Left lobe of liver (tissue), 2 donors: ENCODE measurements at places on chromosomes 1 and 21.

- no peak for DNase-seq
These were observed 113.1 kb downstream of the FGGY start for GRCh38 chr1:59409986-59410385.

DNA sequence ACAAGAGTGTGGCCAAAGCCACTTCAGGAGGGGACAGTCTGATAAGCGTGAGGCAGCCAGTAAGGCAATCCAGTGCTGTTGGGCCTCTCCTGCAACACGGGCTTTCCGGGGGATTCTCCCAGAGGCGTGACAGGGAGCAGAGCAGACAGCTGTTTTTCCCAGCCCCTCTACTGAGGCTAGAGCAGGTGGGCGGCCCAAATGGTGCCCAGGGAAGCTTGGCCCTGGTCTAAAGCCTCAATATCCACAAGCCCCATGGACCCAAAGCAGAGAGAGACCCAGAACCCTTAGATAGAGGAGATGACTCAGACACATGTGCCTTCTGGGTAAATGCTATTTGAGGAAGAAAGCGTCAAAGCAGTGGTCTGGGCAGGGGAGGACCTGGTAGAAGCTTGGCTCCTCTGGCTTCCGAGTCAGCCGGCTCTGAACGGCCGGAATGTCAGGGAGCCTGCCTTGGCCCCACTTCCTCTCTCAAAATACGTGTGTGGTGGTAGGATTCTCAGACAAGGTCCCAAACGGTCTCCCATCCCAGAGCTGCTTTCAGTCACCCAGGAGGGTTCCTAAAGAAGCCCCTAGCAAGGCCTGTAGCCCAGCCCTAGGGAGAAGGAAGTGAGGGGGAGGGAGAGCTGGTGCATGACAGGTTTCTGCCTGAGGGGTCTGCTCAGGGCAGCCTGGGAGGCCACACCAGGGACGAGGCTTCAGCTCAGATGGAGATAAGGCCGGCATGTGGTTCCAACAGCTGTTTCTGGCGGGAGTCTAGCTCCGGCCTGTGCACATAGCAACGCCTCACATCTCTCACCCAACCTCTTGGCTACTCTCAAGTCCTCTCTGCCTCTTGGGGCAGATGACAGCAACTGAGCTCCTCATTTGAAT is 28.8 kb downstream of the PIK3C2B start:
- no peak for DNase-seq

GRCh38 chr1:234778221-234779159 is 168.5 kb upstream of the IRF2BP2 start:
- DNase-seq = no peak

DNA sequence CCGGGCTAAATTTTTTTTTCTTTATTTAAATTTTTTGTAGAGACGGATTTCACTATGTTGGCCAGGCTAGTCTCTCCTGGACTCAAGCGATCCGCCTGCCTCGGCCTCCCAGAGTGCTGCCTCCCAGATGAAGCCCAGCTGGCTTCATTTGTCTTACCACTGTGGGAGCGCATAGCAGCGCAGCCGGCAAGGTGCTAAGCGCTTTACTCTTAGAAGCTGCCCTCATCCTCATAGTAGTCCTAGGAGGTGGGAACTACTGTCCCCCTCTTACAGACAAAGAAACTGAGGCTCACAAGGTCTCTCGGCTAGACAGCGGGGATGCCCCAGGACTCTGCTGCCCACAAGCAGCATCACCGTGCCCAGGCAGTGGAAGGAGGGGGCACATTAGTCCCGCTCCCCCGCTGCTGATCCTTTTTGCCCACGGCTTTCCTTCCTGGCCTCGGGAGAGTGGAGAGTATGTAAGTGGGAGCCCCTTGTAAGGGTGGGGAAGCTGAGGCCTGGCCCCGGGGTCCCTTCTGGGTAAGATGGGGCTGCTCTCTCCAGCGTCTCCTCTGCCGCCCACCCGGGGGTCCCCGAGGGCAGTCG is 726 bp downstream of the TMEM54 start:
- DNase-seq = no peak

- no peak for DNase-seq
These were observed 36.0 kb downstream of the LRRC8C start for GRCh38 chr1:89668961-89669360.

GRCh38 chr21:40200946-40201345 is 333.7 kb downstream of the PCP4 start:
- DNase-seq = no peak

- DNase-seq = no peak
These were observed 4.1 kb upstream of the GREM2 start for GRCh38 chr1:240616018-240616417.

- DNase-seq = no peak
These were observed 176.3 kb downstream of the LEPR start for GRCh38 chr1:65596768-65597167.

DNA sequence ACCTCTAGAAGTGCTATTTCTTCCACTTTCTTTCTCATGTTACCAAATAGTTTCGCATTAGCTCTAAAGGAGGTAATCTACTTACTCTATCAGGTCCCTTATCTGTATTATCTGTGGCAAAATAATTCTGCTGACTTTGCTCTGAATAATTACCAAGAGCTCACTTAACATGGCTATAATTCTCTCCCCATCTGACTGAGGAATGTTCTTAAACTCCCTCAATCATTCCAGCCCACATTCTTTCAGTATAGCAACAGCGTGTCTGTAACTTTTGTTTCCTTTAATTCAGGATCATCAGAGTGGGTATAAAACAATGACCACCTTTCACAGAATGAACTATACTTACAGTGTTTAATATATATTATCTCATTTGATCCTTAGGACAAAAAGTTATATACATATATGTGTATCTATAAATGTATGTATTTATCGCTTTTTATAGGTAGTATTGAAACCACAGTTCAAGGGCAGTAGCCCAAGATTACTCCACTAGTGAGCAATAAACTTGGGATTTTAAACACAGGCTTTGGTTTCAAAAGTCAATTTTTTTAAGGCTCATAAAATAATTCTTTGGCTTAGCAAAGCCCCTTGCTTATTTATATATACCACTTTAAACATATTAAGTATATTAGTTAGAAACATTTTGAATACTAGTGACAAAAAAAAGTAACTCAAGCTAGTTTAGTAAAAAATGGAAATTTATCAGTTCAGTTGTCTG is 36.1 kb upstream of the ST6GALNAC3 start:
- no peak for DNase-seq

- no peak for DNase-seq
These were observed 17.5 kb upstream of the CLDN8 start for GRCh38 chr21:30233228-30234020.

DNA sequence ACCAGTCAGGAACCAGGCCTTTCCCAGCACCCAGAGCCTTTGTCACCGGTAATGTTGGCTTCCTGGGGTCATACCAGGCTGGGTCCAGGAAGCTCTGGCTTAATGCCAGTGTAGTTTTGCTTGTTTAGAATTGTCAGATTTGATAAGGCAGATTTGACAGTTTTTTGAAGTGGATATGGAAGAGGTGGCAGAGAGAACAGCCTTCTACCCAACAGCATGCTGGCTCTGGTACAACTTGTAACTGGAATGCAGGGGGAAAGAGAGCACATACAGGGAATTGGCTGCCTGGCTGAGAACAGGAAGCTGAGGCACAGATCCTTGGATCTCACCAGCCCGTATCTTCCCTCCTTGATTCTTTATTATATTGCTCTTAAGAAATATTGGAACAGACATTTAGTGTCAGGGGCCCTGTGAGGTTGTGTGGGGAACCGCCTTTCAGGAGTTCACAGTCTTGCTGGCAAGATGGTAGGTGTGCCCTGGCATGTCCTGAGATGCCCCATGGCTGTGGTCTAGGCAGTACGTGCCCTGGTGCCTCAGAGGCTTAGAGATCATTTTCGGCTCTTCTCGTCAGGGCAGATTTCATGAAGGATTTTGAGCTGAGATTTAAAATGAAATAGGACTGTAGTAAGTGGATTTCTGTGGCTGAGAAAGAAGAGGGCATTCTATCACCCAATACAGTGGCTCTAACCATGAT is 227.0 kb downstream of the PBX1 start:
- no peak for DNase-seq

- no peak for DNase-seq
These were observed 10.2 kb downstream of the WNT4 start for GRCh38 chr1:22132517-22133235.

DNA sequence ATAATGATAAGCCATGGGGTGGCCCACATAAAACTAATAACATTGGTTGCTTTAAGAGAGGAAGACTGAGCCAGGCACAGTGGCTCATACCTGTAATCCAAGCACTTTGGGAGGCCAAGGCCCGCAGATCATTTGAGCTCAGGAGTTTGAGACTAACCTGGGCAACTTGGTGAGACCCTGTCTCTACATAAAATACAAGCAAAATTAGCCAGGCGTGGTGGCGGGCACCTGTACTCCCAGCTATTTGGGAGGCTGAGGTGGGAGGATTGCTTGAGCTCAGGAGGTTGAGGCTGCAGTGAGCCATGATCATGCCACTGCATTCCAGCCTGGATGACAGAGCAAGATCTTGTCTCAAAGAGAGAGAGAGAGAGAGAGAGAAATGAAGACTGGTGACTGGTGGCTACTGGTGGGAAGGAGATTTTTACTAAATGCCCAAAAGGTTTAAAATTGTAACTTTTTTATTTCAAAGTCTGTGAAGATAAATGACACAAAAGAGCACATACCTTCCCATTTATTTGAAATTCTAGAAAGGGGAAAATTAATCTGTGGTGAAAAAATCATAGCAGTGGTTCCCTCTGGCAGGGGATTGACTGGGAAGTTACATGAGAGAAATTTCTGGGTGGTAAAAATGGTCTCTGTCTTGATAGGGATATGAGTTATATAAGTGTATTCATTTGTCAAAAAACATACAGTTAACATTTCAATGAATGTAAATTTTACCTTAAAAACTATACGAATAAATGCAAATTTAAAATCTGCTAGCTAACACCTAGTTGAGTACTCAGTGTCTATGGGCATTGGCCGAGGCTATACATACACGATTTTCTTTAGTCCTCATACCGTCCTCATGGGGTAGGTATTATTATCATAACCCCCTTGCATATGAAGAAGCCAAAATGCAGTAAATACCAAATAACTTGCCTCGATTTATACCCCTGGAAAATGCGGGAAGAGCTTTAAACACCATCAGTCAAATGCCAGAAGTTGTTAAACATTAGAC is 2.2 kb upstream of the NBPF1 start:
- peak; percentile 51 for DNase-seq

DNA sequence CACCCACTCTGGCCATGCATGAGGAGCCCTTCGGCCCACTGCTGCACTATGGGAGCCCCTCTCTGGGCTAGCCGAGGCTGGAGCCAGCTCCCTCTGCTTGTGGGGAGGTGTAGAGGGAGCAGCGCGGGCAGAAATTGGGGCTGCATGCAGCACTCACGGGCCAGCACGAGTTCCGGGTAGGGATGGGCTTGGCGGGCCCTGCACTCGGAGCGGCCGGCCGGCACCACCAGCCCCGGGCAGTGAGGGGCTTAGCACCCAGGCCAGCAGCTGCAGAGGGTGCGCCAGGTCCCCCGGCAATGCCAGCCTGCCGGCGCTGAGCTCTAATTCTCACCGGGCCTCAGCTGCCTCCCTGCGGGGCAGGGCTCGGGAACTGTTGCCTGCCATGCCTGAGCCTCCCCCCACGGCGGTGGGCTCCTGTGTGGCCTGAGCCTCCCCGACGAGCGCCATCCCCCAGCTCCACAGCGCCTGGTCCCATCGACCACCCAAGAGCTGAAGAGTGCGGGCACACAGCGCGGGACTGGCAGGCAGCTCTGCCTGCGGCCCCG is 209.0 kb downstream of the LTN1 start:
- no peak for DNase-seq

GRCh38 chr1:22612671-22613571 is 23.5 kb upstream of the C1QA start:
- DNase-seq = no peak

- no peak for DNase-seq
These were observed 266.1 kb upstream of the NRIP1 start for GRCh38 chr21:15330872-15331271.

DNA sequence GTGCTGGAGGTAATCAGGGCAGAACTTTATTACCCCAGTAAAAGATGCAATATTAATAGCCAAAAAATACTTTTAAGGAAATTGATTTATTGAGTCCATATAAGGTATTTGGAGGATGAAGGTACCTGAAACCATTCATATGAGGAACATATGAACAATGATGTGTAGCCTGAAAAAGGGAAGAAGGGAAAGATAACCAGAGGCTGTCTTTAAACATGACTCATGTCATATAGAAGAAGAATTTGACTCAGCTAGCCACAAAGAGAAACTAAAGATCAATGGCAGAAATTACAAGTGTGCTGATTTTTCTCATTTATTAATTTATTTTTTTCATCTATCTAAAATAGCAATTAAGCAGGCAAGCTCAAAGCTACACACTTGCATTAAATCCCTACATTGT is 136.2 kb upstream of the DUSP10 start:
- no peak for DNase-seq

- DNase-seq = peak; percentile 45
These were observed 43.6 kb downstream of the SLC19A1 start for GRCh38 chr21:45498646-45499000.

GRCh38 chr1:207463571-207463970 is 9.4 kb downstream of the CR2 start:
- DNase-seq = no peak

GRCh38 chr1:87084244-87084836 is 169.9 kb downstream of the HS2ST1 start:
- DNase-seq = no peak

- DNase-seq = no peak
These were observed 83.9 kb downstream of the CRB1 start for GRCh38 chr1:197351821-197352440.

DNA sequence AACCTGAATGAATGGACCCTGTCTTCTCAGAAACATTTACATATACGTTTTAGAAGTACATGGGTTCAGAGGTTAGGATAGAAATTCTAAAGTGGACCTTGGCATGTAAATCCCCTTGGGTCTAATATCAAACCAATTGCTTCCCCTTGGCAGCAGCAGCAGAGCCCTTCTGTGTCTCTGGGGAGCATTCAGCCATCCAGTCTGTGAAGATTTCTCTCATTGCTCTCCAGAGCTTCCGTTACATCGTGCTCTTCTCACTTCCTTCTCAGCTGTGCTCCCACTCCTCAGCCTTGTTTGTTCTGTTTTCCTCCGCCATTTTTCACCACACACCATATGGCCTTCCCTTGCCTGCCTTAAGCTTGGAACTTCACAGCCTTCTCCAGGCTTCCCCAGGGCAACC is 61.5 kb upstream of the ATP1B1 start:
- no peak for DNase-seq

GRCh38 chr1:151131701-151132334 is 14.6 kb downstream of the SEMA6C start:
- DNase-seq = no peak

DNA sequence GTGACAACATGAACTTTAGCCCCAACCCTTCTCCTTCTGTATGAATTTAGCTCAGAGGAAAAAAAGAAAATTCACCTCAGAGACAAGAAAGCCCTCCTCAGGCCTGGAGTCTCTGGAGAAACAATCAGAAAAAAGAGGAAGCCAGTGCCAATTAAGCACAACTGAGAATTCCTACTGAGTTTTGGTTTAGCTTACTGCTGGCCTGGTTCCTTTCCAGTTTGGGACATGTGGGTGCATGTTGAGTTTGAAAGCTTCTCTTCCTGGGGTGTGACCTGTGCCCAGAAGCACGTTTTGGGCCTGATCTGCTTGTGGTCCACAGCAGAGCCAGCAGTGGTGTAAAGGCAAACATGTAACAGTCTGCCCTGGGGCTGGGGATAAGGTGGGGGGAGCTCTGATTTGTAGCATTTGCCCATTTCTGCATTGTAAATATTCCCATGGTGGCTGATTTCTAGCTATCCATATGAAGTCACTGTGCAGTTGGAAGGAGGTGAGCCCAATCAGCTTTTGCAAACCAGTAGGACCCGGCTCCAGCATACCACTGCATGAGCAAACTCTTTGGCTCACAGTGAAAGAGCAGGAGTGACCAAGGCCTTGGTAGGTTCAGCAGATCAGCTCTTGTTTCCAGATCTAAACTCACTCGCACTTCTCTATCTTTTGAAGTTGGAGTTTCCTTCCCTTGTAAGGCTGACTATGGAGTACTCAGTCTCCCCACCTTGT is 4.7 kb upstream of the THEM5 start:
- no peak for DNase-seq
